ENCODE measurements at places on chromosomes 13 and 19. TPM values are rescaled to one million over a fixed set of nuclear protein-coding genes. Genes with fewer than 3 reads are reported as not detected.

The ZNF296 gene
- total RNA-seq: not detected

DNA sequence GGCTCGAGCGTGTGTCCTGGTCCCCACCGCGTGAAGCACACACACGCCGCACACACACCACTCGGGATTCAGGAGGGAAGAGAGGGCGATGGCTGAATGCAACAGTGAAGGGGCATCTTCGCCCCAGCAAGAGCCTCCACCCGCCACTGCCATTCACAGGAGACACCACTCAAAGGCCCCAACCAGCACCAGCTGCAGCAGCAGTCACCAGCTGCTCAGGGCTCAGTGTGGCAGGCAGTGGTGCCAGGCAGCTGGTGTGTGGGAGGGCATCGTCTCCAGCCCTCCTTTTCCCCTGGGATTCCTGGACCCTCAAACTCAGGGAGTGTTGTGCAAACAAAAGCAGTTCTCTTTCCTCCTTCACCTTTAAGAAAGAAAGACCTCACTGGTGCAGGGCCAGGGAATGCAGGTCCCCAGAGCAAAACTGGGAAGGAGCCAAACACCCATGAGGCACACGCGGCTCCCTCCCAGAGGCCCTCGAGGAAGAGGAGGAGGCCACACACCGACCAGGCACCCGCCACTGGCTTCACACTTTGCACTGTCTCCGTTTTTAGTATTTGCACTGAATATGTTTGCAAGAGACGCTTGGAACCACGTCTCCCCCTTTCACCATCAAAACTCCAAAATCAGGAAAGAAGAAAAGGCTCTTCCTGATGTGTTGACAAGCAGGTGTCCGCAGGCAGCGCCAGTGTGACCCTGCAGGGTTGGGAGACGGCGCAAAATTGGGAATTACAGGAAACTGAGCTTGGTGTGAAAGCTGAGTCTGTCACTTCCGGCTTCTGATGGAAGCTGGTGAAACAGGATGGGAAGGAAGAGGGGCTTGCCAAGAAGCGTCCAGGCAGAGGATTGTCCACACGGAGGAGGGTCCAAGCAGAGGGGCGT lies 26.4 kb upstream of the F7 start:
- no peak for DNase-seq
- peaks cover 9% of the 10 kb centered on the region for H3K36me3 ChIP-seq
- H3K27me3 ChIP-seq: no peaks in the 10 kb centered on the region
- no peak overlapping the region for H3K4me3 ChIP-seq
- H3K4me1 ChIP-seq: peaks cover 20% of the 10 kb centered on the region

The CD79A gene
- total RNA-seq: 0.18 TPM

The SOX1 gene
- total RNA-seq: not detected

DNA sequence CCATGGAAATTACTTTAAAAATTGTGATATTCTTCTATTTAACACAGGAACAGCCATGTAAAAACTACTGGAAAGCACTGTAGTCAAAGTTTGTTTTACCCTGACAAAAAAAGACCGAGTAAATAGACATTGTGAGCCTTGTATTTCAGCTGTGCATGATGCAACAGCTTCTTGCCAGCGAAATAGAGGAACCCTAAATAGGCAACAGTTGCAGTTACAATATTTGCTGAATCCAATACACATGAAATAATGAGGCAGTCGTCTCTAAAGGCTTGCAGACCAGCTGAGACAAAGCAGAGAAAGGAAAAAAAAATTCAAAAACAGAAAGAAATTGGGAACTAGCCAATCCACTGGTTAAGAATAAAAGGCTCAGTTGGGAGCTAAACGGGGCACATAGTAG lies 1001.1 kb downstream of the OLFM4 start:
- H3K27me3 ChIP-seq: no peaks in the 10 kb centered on the region
- DNase-seq: no peak
- H3K36me3 ChIP-seq: no peaks in the 10 kb centered on the region
- H3K4me1 ChIP-seq: no peaks in the 10 kb centered on the region
- no peak overlapping the region for H3K4me3 ChIP-seq
- H3K27ac ChIP-seq: no peak overlapping the region

- H3K36me3 ChIP-seq: no peaks in the 10 kb centered on the region
- DNase-seq: no peak
- no peak overlapping the region for H3K27ac ChIP-seq
- H3K27me3 ChIP-seq: no peaks in the 10 kb centered on the region
- no peak overlapping the region for H3K4me3 ChIP-seq
- no peaks in the 10 kb centered on the region for H3K4me1 ChIP-seq
These were observed 53.0 kb upstream of the TPM4 start for GRCh38 chr19:16023146-16023915.

DNA sequence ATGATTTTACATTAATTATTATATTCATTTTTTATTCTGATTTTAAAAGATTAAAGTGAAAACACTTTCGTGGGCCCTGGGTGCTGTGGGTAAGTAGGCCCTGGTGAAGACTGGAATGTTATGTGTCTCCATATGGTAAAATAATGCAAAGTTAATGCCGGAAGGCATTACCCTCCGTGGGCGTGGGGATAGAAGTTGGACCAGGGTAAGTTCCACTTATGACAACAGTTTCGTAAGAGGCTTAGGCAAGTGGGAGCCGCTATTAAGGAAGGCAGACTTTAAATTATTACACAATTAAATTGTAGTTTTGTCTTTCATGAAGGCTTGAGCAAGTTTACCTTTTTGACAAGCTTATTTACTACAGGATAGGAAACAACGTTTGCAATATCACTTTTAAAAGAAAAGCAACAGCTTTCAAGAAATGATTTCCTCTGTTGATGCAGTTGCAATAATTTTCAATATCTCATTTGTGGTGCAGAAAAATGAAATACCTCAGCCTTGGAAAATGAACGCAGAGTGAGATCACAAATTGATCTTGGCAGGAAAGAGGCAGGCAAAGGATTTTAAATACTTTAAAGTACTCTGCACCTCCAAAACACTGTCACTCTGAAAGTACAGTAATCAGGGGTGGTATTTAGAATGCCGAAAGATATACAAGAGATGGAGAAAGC lies 310.6 kb downstream of the DCT start:
- no peaks in the 10 kb centered on the region for H3K36me3 ChIP-seq
- no peak for DNase-seq
- peaks cover 9% of the 10 kb centered on the region for H3K4me1 ChIP-seq
- no peak overlapping the region for H3K27ac ChIP-seq
- no peak overlapping the region for H3K4me3 ChIP-seq
- H3K27me3 ChIP-seq: no peaks in the 10 kb centered on the region

GRCh38 chr19:35066691-35067563 lies 25.4 kb downstream of the HPN start:
- no peak overlapping the region for H3K4me3 ChIP-seq
- H3K36me3 ChIP-seq: no peaks in the 10 kb centered on the region
- DNase-seq: peak; percentile 88
- no peaks in the 10 kb centered on the region for H3K27me3 ChIP-seq
- no peak overlapping the region for H3K27ac ChIP-seq

DNA sequence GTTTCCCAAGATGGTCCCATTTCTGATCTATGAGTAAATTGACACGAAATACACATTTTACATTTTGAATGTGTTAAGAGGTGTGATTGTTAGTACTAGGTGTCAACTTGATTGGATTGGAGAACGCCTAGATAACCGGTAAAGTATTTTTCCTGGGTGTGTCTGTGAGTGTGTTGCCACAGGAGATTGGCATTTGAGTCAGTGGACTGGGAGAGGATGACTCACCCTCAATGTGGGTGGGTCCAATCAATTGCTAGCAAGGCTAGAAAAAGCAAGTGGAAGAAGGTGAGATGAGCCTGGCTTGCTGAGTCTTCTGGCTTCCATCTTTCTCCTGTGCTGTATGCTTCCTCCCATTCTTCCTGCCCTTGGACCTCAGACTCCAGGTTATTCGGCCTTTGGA lies 960.7 kb upstream of the PCDH9 start:
- H3K27me3 ChIP-seq: no peaks in the 10 kb centered on the region
- no peaks in the 10 kb centered on the region for H3K4me1 ChIP-seq
- H3K4me3 ChIP-seq: no peak overlapping the region
- H3K36me3 ChIP-seq: no peaks in the 10 kb centered on the region

DNA sequence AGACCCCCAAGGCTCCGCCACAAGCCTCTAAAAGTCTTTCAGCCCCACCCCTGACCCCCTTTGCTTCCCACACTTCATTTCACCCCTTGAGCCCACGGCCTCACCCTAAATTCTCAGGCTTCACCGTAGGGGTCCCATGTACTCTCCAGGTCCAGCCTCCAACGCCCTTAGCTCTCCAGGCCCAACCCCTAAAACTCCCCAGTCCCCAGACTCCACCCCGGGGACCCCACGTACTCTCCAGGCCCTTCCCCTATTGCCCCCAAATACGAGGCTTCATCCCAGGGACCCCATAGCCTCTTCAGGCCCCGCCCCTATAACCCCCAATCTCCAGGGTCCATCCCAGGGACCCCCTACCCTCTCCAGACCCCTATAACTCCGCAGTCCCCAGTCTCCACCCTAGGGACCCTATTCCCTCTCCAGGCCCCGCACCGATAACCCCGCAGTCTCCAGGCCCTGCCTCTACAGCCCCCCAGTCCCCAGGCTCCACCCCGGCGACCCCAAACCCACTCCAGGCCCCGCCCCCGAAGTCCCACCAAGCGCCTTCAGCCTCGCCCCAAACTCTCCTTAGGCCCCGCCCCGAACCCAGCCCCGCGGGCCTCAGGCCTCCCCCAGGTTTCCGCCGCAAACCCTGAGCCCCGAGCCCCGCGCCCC lies 619 bp downstream of the MED16 start:
- no peak for DNase-seq
- peak overlapping the region; percentile 91 for H3K27ac ChIP-seq
- peaks cover 12% of the 10 kb centered on the region for H3K4me1 ChIP-seq
- no peaks in the 10 kb centered on the region for H3K27me3 ChIP-seq

- DNase-seq: no peak
- no peaks in the 10 kb centered on the region for H3K27me3 ChIP-seq
- peak overlapping the region; percentile 84 for H3K27ac ChIP-seq
- H3K36me3 ChIP-seq: no peaks in the 10 kb centered on the region
These were observed 8.2 kb downstream of the BCKDHA start for GRCh38 chr19:41405776-41406175.

GRCh38 chr13:98746968-98747367 lies 5.5 kb downstream of the SLC15A1 start:
- peaks cover 6% of the 10 kb centered on the region for H3K4me1 ChIP-seq
- H3K36me3 ChIP-seq: no peaks in the 10 kb centered on the region
- no peak overlapping the region for H3K27ac ChIP-seq
- DNase-seq: no peak
- no peak overlapping the region for H3K4me3 ChIP-seq

The ANGPTL4 gene
- 4.0 TPM for total RNA-seq

The CD70 gene
- total RNA-seq: not detected

DNA sequence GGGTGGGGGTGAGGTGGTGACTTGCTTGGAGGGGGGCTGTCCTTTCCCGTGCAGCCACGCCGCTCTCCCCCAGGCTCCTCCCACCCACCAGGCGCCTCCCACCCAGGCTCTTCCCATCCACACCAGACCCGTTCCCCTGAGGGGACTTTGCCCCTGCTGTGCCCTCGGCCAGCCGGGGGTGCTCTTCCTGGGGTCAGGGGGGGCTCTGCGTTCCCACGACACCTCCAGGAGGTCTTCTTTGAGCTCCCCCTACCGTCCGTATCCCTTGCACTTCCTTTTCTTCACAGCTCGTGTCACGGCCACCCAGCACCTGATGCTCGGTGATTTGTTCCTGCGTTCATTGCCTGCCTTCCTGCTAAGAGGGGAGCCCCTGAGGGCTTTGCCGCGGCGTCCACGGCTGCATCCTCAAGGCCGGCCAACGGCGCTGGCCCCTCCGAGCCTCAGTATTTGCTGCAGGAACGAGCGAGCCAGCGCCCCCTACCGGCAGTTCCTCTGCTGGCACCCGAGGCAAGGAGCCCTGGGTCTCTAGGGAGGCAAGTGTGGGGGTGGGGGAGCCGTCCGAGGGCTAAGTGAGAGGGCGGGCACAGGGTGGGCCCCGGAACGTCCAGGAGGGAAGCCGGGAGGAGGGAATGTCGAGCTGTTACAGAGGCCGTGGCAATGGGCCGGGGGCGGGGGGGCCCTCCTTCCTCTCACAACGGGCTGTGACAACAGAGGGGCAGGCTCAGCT lies 11.8 kb downstream of the LRRC4B start:
- H3K27me3 ChIP-seq: peaks cover 36% of the 10 kb centered on the region
- DNase-seq: peak; percentile 87
- peak overlapping the region; percentile 54 for H3K4me3 ChIP-seq
- no peak overlapping the region for H3K27ac ChIP-seq

- H3K4me3 ChIP-seq: no peak overlapping the region
- peaks cover 4% of the 10 kb centered on the region for H3K4me1 ChIP-seq
- no peaks in the 10 kb centered on the region for H3K27me3 ChIP-seq
- H3K27ac ChIP-seq: peak overlapping the region; percentile 30
- H3K36me3 ChIP-seq: no peaks in the 10 kb centered on the region
These were observed 207.3 kb downstream of the DLEU7 start for GRCh38 chr13:50636007-50636704.

DNA sequence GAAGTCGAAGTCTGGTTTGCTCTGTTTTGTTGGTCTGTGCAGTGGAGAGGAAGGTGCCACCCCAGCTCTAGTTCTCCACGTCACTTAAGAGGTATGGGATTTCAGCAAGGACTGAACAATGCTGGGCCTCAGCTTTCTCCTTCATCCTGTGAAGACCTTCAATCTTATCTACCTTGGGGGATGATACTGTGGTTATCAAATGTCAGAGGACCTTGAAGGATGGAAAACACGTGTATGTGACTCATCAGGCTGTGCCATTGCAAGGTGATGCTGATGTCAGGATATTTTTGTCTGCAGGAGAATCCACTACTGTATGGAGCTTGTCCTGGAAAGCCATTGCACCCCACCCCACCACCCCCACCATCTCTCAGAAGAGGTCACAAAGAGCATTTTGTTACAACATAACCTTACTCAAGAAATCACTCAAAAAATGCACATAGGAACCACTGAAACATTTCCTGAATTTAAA lies 81.4 kb upstream of the UQCRFS1 start:
- no peaks in the 10 kb centered on the region for H3K4me1 ChIP-seq
- H3K36me3 ChIP-seq: no peaks in the 10 kb centered on the region
- peaks cover 29% of the 10 kb centered on the region for H3K27me3 ChIP-seq
- no peak for DNase-seq

DNA sequence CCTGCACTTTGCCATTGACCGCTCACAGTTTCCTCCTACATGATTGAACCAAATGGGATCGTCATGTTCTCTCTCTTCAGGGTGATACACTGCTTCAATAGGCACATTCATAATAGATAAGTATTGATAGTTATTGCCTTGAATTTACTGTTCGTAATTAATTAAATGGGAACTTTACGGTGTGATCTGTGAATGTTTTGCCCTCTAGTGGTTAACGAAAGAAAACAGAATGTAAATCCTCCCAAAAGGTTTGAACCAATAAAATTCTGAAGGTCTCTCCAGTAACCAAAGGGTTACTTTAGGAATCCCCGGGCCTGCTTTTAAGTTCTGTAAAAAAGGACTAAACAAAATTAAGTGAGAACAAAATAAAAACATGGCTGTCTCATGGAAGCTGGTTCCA lies 389.3 kb downstream of the DACH1 start:
- H3K27ac ChIP-seq: no peak overlapping the region
- DNase-seq: no peak
- H3K36me3 ChIP-seq: no peaks in the 10 kb centered on the region
- H3K4me3 ChIP-seq: no peak overlapping the region

The VSTM1 gene
- total RNA-seq: not detected

The KIR2DL3 gene
- total RNA-seq: not detected

GRCh38 chr19:49059053-49059452 lies 1.5 kb upstream of the CGB7 start:
- no peak for DNase-seq
- no peak overlapping the region for H3K4me3 ChIP-seq
- no peaks in the 10 kb centered on the region for H3K36me3 ChIP-seq
- H3K27ac ChIP-seq: no peak overlapping the region
